Stimulated activated CD4-positive, alpha-beta T cell treated with anti-CD3 and anti-CD28 coated beads, Interleukin-1b, Interleukin-23, amount 100 ng/mL, for 1 hour (primary cell): ENCODE measurements at places on chromosomes 5 and 9.

GRCh38 chr5:169950333-169950732 lies 30.0 kb downstream of the INSYN2B start:
- no peak for DNase-seq

- no peak for DNase-seq
Observed at GRCh38 chr5:7000310-7000709, 287.1 kb downstream of the TENT4A start.

DNA sequence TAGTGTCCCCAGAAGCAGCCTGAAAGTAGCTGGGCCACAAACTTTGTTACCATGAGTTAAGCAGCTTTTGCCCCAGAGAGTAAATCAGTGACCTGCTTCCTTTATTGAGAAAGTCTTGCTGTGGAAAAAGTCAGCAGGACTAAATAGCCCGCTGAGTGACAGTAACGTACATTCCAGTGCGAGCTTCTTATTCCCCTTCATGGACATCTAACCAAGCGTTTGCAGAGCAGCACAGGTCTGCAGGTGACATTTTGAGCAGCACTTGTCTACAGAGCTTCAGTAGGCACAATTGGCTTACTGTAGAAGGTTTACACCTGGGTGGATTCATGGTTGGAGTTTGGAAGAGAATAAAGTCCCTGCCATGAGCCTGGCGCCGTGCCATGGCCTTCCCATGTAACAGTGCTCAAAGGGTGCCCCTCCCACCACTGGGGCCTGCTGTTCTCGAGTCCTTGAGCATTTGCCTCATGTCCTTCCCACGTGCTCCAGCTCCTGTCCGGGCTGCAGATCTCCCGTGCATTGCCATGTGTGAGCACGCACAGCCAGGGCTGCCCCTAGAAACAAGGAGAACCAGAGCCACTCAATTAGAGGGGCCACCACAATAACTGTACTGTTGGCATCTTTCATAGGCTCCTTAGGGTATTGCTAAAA lies 41.3 kb upstream of the GRHPR start:
- no peak for DNase-seq

DNA sequence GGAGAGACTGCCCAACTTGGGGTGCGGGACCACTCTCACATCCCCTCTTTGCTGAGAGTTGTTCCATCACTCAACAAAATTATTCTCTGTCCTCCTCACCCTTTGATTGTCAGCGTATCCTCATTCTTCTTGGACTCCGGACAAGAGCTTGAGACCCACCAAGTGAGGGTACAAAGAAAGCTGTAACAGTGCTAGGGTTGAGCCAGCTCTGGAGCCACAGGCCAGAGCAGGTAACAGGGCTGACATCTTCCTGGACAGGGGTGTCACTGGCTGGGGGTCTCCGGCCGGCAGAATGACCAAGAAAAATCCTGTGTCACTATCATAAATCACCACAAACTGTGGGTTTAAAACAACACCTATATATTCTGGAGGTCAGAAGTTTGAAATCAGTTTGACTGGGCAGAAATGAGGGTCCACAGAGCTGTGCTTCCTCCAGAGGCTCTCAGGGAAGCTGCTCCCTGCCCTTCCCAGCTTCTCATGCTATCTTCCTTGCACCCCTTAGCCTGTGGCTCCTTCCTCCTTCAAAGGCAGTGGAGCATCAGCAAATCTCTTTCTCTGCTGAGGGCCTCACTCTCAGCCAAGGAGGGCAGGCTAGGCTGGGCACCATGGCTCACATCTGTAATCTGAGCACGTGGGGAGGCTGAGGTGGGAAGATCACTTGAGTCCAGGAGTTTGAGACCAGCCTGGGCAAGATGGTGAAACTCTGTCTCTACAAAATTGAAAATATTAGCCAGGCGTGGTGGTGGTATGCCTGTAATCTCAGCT lies 4.1 kb upstream of the BBLN start:
- no peak for DNase-seq

GRCh38 chr9:77848897-77849296 lies 182.7 kb downstream of the GNAQ start:
- no peak for DNase-seq

DNA sequence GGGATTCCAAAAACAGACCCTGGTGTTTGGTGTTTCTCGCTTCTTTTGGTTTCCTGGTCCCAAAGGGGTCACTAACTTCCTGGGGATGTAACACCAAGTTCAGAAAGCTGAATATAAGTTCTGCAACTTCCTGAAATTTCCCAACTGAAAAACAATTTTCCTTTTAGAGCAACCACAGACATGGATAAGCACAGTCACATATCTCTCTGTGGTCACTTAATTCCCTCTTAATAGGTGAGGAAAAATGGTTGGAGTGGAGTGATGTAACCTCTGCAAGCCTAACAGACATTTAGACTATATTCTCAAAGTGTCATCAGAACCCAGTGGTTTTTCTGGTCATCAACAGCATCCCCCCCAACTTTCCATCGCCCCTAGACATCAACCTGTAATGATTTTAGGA lies 135.3 kb downstream of the PRELID2 start:
- no peak for DNase-seq
